Breast epithelium (tissue), 4 donors: ENCODE measurements at places on chromosomes 3 and 15. TPM values are rescaled to one million over a fixed set of nuclear protein-coding genes. Genes with fewer than 3 reads are reported as not detected.

HDDC3 gene
- 19.0 TPM for total RNA-seq

- DNase-seq = no peak
These were observed 135.0 kb upstream of the WNT5A start for GRCh38 chr3:55622116-55622515.

- no peak for DNase-seq
These were observed 25.2 kb upstream of the GOLGA6C start for GRCh38 chr15:75232826-75233503.

GRCh38 chr15:77537006-77537405 is 95.7 kb downstream of the LINGO1 start:
- no peak for DNase-seq

- no peak for DNase-seq
These were observed 165.1 kb downstream of the APBA2 start for GRCh38 chr15:29050870-29051269.
